ENCODE measurements at places on chromosomes 2 and 18. TPM values are rescaled to one million over a fixed set of nuclear protein-coding genes. Genes with fewer than 3 reads are reported as not detected.

DNA sequence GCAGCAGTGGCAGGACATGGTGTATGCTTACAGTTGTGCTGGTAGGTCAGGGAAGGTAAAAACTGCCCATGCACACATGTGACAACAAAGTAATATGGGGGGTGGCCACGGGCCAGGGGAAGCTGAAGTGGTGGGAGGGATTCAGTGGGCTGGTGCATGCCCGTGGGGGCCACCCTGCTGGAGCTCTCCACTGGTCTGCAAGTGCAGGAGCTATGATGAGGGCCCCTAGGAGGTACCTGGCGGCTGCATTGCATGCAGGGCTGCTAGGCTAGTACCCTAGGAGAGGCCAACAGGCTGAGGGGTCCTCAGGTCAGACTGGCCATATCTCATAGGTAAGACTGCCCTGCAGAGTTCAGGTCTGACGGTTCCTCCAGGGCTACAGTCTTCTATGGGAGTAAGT is 265.9 kb downstream of the NUP35 start:
- H3K4me1 ChIP-seq = no peaks in the 10 kb centered on the region
- no peaks in the 10 kb centered on the region for H3K36me3 ChIP-seq
- H3K27me3 ChIP-seq = no peaks in the 10 kb centered on the region
- no peak overlapping the region for H3K27ac ChIP-seq
- H3K4me3 ChIP-seq = no peak overlapping the region
- no peak for DNase-seq

GRCh38 chr2:138026111-138027020 is 62.1 kb downstream of the HNMT start:
- H3K27ac ChIP-seq = no peak overlapping the region
- no peaks in the 10 kb centered on the region for H3K27me3 ChIP-seq
- H3K36me3 ChIP-seq = no peaks in the 10 kb centered on the region
- no peak for DNase-seq

DNA sequence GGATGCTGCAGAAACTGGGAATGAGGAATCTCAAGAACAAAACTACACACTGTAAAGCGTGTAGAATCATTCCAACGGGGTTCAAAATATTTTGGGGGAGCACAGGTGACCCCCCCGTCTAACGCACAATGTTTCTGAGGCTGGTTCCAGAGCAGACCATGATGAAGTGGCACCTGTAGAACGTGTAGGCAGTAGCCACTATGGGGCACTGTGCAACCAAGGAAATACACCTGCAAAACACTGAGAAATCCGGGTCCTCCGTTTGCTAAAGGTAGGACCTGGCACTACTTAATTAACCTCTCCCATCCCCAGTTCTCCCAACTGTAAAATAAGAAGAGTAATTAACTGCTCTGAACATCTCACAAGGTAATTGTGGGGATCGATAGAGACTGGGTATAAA is 22.6 kb downstream of the ST6GAL2 start:
- no peak for DNase-seq
- no peak overlapping the region for H3K27ac ChIP-seq
- H3K4me3 ChIP-seq = no peak overlapping the region
- H3K27me3 ChIP-seq = no peaks in the 10 kb centered on the region
- no peaks in the 10 kb centered on the region for H3K4me1 ChIP-seq

DNA sequence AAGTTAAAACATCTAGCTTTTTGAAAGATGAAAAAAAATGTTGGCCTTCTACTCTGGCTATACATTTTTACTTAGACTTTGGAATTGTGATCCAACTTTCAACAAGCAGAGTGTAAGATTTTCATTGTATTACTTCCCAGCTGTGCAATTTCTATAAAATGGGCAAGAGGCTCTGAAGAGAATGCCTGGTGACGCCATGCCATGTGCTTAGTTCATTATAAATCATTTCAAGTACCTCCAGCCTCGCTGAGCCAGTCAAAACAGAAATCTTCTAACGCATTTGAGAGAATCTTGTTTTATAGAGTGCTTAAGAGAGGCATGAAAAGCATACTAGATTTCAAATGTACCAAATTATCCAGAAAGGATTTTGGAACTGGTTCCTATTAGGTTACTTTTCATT is 10.1 kb upstream of the STK17B start:
- peaks cover 72% of the 10 kb centered on the region for H3K4me1 ChIP-seq
- no peaks in the 10 kb centered on the region for H3K27me3 ChIP-seq
- no peak for DNase-seq
- no peaks in the 10 kb centered on the region for H3K36me3 ChIP-seq

CCDC178 gene
- total RNA-seq = not detected

PLCD4 gene
- 0.43 TPM for total RNA-seq
